ENCODE measurements at places on chromosomes 4 and X.

DNA sequence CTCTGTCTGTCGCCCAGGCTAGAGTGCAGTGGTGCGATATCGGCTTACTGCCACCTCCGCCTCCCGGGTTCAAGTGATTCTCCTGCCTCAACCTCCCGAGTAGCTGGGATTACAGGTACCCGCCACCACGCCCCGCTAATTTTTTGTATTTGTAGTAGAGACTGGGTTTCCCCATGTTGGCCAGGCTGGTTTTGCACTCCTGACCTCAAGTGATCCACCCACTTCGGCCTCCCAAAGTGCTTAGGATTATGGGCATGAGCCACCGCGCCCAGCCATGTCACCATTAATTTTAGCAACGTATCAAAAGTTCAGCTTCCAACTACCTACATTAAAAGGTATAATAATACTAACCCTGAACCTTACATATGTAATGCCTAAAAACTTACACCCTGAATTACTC, 940 bp upstream of the UTP3 start:
- DNase-seq: no peak

- DNase-seq: no peak
Measured at GRCh38 chr4:118085700-118086099, 51.4 kb downstream of the NDST3 start.

- DNase-seq: no peak
Measured at GRCh38 chr4:155434904-155435303, 58.1 kb upstream of the MAP9 start.

DNA sequence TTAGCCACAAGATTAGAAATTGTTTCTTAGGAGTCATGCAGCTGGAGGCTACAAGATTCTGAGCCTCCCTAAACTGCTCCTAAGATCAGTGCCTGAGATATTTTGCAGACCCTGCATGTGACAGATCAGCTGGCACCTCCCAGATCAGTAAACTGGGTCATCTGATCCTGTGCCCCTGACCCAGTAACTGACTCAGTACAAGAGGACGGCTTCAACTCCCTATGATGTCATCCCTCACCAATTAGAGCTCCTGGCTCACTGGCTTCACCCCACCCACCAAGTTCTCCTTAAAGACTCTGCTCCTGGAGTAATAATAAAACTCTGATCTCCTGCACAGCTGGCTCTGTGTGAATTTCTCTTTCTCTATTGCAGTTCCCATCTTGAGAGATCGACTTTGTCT, 45.4 kb upstream of the PNPLA4 start:
- DNase-seq: no peak

GRCh38 chr4:40627540-40627939, 2.1 kb downstream of the RBM47 start:
- DNase-seq: no peak

DNA sequence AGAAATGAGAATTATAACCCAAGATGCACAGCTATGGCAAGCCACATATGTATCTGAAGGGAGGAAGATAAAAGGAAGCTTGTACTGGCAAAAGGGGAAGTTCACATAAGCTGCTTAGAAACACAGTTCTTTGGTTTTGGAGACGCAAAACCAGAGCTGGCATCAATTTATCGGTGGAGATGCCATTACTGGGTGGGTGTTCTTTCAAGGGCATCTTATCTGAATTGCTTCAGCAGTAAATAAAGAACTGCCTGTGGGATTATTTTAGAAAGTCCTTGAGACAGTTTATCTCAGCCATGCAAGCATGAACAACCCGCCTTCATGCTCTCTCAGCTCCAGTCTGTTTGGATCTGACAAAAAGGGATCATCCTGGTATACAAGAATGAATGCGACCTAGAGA, 60.8 kb downstream of the DDX60 start:
- no peak for DNase-seq

Data from kidney glomerular epithelial cell (primary cell).